ENCODE measurements at places on chromosomes 6 and 20. TPM values are rescaled to one million over a fixed set of nuclear protein-coding genes. Genes with fewer than 3 reads are reported as not detected.

The BPI gene
- not detected for total RNA-seq

The ESR1 gene
- total RNA-seq = 4.3 TPM

The ACTL10 gene
- total RNA-seq = 4.9 TPM

The MYH7B gene
- total RNA-seq = 1.3 TPM

GRCh38 chr6:43217351-43217750 lies 11.9 kb downstream of the DNPH1 start:
- no peaks in the 10 kb centered on the region for H3K4me1 ChIP-seq
- no peaks in the 10 kb centered on the region for H3K27me3 ChIP-seq
- H3K4me3 ChIP-seq = no peak overlapping the region
- no peak for DNase-seq
- no peaks in the 10 kb centered on the region for H3K36me3 ChIP-seq

GRCh38 chr20:44714102-44714700 lies 968 bp upstream of the CCN5 start:
- H3K27me3 ChIP-seq = no peaks in the 10 kb centered on the region
- H3K36me3 ChIP-seq = no peaks in the 10 kb centered on the region
- no peak for DNase-seq
- H3K4me3 ChIP-seq = no peak overlapping the region
- H3K4me1 ChIP-seq = peaks cover 11% of the 10 kb centered on the region

DNA sequence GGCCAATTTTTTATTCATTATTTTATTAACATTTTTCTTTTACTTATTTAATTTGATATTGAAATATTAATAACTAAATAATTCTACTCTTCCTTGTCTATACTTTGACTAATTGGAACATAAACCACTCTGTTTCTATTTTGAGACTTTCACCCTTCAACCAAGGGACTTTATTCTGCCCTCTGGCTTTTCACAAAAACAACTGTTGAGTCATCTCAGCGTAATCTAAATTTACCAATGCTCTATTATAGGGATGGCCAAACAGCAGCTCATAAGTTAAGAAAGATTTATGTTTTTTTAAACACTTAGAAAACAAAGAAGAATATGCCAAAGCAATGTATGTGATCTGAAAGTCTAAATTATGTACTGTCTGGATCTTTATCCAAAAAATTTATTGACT lies 46.7 kb downstream of the DOP1A start:
- no peak for DNase-seq
- H3K4me3 ChIP-seq = no peak overlapping the region
- H3K36me3 ChIP-seq = no peaks in the 10 kb centered on the region
- H3K4me1 ChIP-seq = no peaks in the 10 kb centered on the region

All from body of pancreas (tissue), 4 donors.